Astrocyte (in vitro differentiated cells and primary cell): ENCODE measurements at places on chromosomes 5 and 9.

DNA sequence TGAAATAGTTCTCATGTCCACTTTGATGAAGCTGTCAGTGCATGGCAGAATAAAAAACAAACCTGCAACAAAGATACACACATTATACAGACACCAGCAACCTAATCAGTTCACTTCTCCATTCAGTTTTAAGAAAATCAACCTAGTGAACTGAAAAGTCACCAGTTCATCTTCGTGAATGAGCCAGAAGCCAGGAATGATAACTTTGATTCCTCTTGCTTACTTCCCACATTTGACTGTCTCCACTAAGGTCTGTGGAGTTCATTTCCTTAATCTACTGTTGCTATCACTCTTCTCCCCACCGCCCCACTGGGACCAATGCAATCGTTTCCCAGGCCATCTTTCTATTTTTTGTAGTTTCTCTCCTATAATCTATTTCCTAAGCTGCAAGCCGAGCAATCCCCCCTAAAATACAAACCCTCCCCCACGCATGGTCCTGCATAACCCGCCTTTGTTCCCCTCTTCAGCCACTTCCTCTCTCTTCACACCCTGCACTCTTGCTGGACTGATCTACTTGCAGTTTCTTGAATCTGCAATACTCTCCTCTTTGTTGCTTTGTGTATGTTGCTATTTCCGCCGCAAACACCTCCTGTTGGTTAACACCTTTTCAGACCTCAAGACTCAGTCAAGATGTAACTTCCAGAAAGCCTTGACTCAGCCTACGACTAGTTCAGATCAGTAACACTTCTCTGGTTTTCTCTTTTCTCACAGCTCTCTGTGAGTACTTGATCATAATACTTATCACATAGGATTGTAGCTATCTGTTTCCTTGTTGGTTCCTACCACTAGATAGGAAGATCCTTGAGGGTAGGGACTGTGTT lies 16.6 kb downstream of the STOM start:
- DNase-seq = no peak

DNA sequence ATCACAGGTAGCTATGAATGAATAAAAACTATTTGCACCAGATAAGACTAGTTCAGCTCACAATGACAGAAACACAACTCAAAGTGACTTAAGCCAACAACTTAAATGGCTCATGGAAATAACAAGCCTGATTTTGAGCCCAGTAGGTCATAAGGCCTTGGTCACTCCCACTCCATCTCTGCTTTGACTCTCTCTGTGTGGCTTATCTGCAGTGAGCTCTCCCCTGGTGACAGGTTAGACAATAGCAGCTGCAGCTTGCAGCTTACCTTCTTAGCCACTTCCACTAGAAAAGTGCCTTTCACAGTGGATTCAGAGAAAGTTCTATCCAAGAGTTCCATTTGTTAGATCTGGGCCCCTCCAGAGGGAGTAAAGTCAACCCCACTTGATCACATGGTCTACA lies 315.7 kb downstream of the RAB3C start:
- DNase-seq = no peak

DNA sequence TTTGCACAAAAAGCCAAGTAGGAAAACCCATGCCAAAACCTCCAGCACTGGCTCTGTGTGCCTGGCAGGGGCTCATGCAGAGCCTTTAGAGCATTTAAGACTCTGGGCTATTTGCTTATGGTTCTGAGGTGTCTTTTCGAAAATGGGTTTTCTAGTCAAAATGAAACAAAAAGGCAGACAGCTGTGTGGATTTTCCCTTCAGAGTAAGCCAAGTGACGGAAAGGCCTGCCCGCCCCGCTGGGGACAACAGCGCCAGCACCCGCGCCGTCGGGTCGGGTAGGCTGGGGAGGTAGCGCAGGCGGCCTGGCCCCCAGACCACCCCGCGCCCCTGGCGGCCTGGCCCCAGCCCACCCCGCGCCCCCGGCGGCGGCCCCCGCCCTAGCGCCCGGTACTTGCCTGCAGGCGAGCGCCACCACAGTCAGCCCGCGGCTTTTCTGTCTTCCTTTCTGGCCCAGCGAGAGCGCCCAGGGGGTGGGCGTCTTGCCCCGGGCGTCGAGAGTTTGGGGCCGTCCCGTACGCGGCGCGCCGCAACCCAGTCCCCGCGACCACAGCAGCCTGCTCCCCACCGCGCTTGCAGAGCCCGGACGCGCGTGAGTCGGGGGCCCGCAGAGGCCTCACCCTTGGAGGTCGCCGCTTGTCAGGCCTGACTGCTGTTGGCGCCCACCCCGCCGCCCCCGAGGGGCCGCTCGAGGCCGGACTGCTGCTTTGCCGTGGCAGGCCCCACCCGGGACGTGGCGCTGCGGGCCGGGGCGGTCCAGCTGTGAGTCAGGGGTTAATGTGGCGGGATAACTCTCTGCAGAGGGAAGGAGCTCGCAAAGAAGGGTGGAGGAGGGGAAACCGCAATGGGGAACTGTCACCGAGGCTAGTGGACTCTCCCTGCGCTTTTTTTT lies at the start of gene TICAM2:
TICAM2 (minus strand) TSS at position 779 of the 890 bp plus-strand sequence. CDS start 21,223 bp downstream, outside the sequence.
- DNase-seq = peak; percentile 75

DNA sequence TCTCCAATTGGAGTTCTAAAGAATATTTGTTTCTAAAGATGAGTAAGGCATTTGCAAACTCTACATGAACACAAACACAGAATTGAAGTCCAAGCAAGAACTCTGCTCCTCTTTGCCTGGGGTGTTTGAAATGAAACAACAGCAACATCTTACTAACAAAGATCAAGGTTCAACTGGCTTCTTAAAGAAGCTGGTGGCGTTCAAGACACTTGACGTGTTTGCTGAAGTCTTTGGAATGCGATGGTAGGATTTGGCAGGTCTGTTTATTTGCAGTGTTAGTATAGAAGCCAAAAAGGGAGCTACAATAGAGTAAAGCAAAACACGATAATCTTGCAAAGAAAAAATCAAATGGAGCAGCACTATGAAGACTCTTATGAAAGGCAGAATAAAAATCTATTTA lies 94.9 kb downstream of the BASP1 start:
- DNase-seq = no peak
